ENCODE measurements at places on chromosomes 12 and 14.

- DNase-seq: no peak
Observed at GRCh38 chr14:42078345-42078744, 471.7 kb downstream of the LRFN5 start.

DNA sequence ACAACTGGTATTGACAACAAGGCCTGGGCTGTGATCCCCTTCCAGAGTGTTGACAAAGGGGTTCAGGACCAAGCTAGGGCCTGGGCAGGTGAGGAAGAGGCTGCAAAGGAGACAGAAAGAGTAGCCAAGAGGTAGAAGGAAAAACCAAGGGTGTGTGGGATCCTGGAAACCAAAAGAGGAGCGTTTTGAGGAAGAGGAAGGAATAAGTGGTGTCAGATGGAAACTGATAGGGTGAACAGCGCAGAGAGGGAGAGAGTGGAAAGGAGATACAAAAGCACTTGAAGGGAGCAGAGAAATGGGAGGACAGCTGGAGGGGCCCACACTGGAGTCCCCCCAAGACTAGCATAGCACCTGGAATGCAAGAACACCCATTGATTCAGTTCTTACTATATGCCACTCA lies 8.3 kb upstream of the HVCN1 start:
- DNase-seq: no peak

DNA sequence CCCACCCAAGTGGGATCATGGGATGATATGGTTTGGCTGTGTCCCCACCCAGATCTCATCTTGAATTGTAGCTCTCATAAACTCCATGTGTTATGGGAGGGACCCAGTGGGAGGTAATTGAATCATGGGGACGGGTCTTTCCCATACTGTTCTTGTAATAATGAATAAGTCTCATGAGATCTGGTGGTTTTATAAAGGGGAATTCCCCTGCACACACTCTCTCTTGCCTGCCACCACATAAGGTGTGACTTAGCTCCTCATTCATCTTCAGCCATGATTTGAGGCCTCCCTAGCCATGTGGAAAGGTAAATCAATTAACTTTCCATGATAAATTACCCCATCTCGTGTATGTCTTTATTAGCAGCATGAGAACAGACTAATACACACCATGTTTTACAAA lies 109.2 kb downstream of the IGF1 start:
- no peak for DNase-seq

DNA sequence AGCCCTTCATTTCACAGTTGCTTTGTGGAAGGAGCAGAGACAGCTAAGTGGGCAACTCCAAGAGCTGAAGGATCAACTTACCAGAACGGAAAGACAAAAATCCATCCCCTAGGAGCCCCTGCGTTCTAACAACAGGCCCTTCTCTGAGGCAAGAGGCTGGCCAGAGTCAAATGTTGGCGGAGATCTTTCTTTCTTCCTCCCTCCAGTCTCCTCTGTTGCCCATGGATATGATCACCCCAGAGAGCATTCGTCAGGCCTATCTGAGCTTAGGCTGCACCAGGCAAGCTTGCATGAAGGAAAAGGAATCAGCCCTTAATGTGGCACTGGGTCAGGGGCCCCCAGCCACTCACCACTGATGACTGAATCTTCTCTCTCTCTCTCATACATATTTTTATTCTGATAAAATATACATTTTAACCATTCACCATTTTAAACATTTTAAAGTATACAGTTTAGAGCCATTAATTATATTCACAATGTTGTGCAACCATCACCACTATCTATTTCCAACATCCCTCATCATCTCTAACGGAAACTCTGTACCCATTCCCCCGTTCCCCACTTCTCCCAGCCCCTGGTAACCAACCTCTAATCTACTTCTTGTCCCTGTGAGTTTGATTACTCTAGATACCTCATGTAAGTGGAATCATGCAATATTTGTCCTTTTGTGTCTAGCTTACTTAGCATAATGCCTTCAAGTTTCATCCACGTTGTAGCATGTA lies 52.9 kb upstream of the CCND2 start:
- no peak for DNase-seq
